GM12878 (cell line): ENCODE measurements at places on chromosomes 5 and 9. TPM values are rescaled to one million over a fixed set of nuclear protein-coding genes. Genes with fewer than 3 reads are reported as not detected.

- DNase-seq, result peak; percentile 11
These were observed 60.7 kb downstream of the MAT2B start for GRCh38 chr5:163565931-163566608.

DNA sequence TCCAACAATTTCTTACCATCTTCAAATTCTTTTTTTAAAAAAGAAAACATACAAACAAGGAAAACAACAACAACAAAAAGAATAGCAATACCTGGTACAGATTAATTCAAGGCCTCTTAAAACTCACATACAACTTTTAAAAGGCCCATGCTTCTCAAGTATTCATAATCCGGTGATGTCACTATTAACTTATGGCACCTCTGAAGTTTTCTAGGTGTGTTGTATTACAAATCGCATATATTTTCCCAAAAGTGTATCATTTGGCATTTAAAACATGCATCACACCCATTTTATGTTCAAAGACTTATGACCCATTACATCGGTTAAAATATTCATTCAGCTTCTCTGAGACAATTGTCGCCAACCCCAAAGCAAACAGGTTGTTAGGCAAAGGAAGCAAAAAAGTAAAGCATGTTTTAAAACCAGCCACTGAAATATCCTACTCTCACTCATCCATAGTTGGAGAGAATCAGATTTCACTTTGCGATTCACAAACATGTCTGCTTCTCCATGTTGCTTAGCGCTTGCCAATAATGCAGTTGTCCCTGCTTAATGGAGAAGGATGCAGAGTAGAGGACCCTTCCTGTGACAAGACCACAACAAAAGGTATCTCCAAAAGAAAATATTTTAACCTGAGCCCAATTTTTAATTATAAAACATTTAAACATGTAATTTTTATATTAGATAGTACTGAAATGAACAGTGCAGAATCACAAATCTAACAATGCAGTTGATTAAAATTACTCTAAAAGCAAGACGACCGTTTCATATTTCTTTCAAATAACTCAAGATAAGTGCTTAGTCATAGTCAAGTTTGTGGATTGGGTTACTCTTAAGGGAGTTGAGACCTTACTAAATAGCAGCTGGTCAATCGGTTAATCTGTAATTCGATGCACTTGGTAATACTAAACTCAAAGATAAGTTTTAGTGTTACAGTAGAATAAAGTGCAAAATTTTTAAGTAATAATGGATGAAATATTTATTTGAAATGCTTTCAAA, 1.6 kb downstream of the SKP1 start:
- no peak for DNase-seq

GRCh38 chr9:88837731-88838130, 153.5 kb upstream of the S1PR3 start:
- no peak for DNase-seq

- no peak for DNase-seq
These were observed 108.9 kb upstream of the CHD1 start for GRCh38 chr5:99037668-99038067.

- no peak for DNase-seq
These were observed 59.2 kb downstream of the PRELID2 start for GRCh38 chr5:145775893-145776444.

GRCh38 chr9:112670991-112671625, 46.8 kb downstream of the INIP start:
- no peak for DNase-seq

DNA sequence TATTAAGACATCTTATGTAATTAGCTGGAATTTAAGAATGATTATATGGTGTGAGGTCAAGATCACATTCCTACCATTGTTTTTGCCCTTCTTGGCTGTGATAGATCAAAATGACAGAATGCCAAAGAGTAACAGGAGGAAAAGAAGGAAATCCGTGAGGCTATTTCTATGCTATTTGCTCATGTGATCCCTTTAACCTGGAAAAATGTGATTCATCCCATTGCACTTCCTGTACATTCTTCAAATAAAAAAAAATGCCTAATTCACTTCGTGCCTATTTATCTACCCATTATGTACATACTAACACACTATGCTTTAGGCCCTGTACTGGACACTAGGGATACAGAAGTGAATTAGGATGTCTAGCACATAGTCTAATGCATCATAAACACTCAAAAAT, 154.1 kb upstream of the PAPPA start:
- no peak for DNase-seq

DNA sequence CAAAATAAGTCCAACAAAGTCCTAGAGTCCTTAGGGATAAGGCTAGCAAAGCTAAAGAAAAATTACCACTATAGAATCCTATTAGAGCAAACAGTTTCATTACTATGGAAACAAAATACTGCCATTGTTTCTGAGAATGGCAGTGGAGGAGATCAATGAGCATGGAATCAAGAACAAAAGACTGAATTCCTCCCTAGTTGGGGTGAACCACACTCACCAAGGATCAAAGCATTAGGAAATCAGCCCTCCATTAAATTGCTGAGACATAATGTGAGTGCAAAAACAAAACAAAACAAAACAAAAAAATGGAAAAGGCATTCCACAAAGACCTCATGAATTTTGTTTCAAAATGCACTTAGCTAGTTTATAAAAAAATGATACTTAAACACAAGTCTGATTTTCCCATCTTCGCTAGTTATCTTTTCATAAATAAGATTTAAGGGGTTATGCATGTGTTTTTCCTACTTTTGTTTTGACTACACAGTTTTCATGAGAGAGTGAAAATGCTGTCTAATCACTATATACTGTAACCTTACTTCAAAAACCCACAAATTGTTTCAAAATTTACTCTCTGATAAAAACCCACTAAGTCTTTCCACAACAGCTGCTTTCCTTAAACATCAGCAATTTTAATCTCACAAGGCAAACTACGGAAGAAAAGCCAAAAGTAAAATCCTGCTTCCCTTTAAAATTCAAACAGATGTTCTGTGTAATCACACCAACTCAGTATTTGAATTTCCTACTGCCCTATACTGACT, 9.7 kb downstream of the SERINC5 start:
- DNase-seq, result no peak

- DNase-seq, result no peak
These were observed 8.6 kb downstream of the UCK1 start for GRCh38 chr9:131522257-131523085.

GRCh38 chr9:125825762-125826161, 78.6 kb downstream of the PBX3 start:
- no peak for DNase-seq

- no peak for DNase-seq
These were observed 214.9 kb downstream of the FANCC start for GRCh38 chr9:95102572-95102971.

- DNase-seq, result no peak
These were observed 29.5 kb downstream of the S1PR3 start for GRCh38 chr9:89020754-89021153.

DNA sequence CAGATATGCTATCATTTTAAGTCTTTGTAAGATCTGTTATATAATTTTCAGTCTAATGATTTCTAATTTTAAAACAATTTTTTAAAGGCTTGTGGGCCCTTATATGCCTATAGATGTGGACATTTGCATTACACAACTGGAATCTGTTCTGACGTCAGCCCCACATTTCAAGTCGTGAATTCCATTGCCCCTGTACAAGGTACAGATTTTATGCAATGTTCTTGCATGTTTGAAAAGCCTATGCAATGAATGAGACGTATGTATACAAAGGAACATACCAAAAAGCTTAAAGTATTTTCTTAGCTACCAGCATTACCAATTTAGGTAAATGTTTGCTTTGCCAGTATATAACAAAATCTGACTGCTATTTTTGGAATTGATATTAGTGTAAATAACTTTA, 77.2 kb downstream of the ITGA1 start:
- no peak for DNase-seq

- DNase-seq, result no peak
These were observed 47.8 kb downstream of the NR3C1 start for GRCh38 chr5:143355710-143356109.

GRCh38 chr9:130034570-130034969, 8.4 kb downstream of the FNBP1 start:
- DNase-seq, result no peak

DNA sequence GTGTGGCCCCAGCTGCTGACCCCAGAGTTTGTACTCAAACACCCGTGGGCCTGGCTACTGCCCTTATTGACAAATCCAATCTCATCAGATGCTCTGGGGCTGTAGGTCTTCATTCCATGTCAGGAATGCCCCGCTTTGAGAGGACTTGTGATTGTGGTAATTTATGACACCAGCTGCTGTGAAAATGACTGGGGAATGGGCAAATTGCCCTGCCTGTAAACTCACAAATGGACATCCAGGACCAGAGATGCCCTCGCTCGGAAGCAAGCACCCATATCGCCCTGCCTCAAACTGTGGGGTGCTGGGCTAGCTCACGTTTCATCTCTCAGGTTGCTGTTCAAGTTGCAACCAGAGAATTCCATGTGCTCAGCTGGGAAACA, 225.9 kb upstream of the MAP3K1 start:
- no peak for DNase-seq

GRCh38 chr9:16652582-16652981, 217.9 kb downstream of the BNC2 start:
- DNase-seq, result no peak

GRCh38 chr5:53873235-53873634, 312.8 kb downstream of the NDUFS4 start:
- DNase-seq, result no peak

- DNase-seq, result no peak
These were observed 51.8 kb upstream of the TGFBR1 start for GRCh38 chr9:99052815-99053715.

GRCh38 chr9:68871236-68871635, 142.7 kb downstream of the PRKACG start:
- no peak for DNase-seq

DNA sequence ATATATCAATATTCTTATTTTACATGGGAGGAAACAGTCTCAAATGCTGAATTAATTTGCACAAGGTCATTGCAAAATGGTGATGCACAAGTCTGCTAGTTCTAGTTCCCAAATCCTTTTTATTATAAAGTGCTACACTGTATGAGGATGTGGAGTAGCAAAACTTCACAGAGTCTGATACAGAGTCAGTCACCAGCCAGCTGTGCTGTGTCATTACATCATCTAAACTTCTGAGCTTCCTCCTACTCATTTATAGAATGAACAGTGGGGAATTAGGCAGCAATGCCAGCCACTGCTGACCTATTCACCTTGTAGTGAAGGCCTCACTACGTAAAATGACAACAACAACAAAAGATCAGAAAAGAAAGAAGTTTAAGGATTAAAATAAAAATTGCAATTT, 357.8 kb downstream of the TMEM167A start:
- no peak for DNase-seq

DNA sequence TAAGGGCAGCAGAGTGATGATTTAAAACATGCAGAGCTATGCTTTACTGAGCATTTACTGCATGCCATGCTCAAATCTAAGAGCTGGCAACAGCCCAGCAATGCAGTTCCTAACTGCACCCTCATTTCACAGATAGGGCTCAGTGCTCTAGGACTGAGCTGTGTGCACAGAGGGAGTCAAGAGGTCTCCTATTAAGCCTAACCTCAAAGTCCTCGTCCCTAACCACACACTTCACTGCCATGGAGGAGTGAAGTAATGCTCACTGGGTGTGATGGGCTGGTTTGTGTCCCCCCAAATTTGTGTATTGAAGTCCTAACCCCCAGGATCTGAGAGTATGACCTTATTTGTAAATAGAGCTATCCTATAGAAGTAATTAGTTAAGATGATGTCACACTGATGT, 25.9 kb downstream of the BARX1 start:
- DNase-seq, result no peak

- no peak for DNase-seq
These were observed 11.3 kb downstream of the MYOZ3 start for GRCh38 chr5:150672237-150672883.

DNA sequence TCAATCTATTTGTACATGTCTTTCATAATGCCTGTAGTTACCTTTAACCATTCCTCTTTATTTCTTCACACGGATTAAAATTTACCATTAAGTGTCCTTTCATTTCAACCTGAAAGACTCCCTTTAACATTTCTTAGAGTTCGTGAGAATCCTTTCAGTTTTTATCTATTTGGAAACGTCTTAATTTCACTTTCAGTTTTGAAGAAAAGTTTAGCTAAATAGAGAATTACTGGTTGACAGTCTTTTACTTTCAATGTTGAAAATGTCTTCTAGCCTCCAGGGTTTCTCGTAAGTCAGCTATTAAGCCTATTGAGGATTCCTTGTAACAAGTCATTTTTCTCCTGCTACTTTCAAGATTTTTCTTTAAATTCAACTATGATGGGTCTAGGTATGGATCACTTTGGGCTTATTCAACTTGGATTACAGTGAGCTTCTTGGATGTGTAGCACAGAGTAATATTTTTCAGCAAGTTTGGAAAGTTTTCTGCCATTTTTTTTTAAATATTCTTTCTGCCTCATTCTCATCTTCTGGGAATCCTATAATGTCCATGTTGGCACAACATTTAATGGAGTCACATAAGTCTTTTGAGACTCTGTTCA, 48.5 kb downstream of the RFX3 start:
- peak; percentile 57 for DNase-seq

DNA sequence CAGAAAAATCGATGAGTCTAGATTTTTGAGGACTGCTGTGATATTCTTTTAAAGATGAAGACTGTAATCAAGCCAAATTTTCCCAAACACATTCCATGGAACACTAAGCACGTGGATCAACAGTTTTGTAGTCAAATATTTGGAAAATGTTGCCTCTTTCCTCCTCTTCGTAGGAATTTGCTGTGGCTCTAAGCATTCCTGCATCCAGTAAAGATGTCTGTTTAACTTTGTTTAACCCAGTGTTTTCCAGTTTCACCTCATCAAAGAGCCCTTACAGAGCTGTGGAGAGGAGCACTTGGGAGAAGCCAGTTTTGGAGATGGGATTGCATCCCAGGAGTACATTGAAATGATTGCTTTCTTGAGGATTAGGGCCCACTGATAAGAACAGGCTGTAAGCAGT, 58.9 kb downstream of the INSYN2B start:
- no peak for DNase-seq

PCDHA12 gene
- not detected in 2 replicates for total RNA-seq

IFNA16 gene
- total RNA-seq, result not detected in 2 replicates

ECSCR gene
- total RNA-seq, result 0.36 TPM in 1 of 2 replicates, not detected in the other

ADAMTS6 gene
- 8.8 and 12.3 TPM in 2 replicates for total RNA-seq

NR2F1-AS1 gene
- 0.19 and 0.62 TPM in 2 replicates for total RNA-seq

BRD9 gene
- 44.5 and 48.6 TPM in 2 replicates for total RNA-seq

GRK6 gene
- total RNA-seq, result 118 and 124 TPM in 2 replicates

SLC25A2 gene
- 0.44 and 0.58 TPM in 2 replicates for total RNA-seq

CTXN3 gene
- total RNA-seq, result not detected in 2 replicates

UCK1 gene
- 19.2 and 20.6 TPM in 2 replicates for total RNA-seq

FOXD4 gene
- 0.24 TPM in 1 of 2 replicates, not detected in the other for total RNA-seq
